ENCODE measurements at places on chromosomes 11 and 22. TPM values are rescaled to one million over a fixed set of nuclear protein-coding genes. Genes with fewer than 3 reads are reported as not detected.

GRCh38 chr11:43758927-43759326 is 78.4 kb downstream of the HSD17B12 start:
- no peaks in the 10 kb centered on the region for H3K4me1 ChIP-seq
- H3K27ac ChIP-seq = no peak overlapping the region
- H3K27me3 ChIP-seq = no peaks in the 10 kb centered on the region
- H3K4me3 ChIP-seq = no peak overlapping the region
- peaks cover 9% of the 10 kb centered on the region for H3K36me3 ChIP-seq

DNA sequence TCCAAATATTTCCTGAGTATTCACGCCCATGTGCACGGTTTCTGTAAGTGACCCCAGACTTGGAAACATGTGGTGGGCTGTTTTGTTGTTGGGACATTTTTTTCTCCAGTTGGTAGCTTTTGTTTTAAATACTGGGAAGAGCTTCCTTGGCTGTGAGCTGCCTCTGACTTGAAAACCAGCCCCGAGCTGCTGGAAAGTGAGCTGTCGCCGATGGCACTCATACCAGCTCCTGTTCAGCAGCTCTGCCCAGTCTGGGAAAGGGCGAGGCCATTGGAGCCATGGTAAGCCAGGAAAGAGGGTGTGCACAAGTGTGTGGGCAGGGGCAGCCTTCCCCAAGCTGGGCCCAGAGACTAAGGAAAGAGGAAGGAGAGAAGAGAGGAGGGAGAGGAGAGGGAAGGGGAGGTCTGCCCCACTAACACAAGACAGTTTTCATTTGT is 3.2 kb upstream of the FLI1 start:
- H3K4me1 ChIP-seq = peaks cover 44% of the 10 kb centered on the region
- DNase-seq = no peak
- peaks cover 90% of the 10 kb centered on the region for H3K27me3 ChIP-seq
- no peaks in the 10 kb centered on the region for H3K36me3 ChIP-seq
- H3K4me3 ChIP-seq = no peak overlapping the region

GRCh38 chr22:37062376-37062675 is 10.8 kb downstream of the KCTD17 start:
- H3K36me3 ChIP-seq = no peaks in the 10 kb centered on the region
- no peak overlapping the region for H3K27ac ChIP-seq
- H3K4me1 ChIP-seq = no peaks in the 10 kb centered on the region
- H3K4me3 ChIP-seq = no peak overlapping the region

GRCh38 chr22:29457730-29458129 is 19.3 kb downstream of the RFPL1 start:
- DNase-seq = no peak
- H3K36me3 ChIP-seq = no peaks in the 10 kb centered on the region
- no peak overlapping the region for H3K27ac ChIP-seq
- H3K4me1 ChIP-seq = no peaks in the 10 kb centered on the region
- H3K27me3 ChIP-seq = no peaks in the 10 kb centered on the region

- DNase-seq = no peak
- no peaks in the 10 kb centered on the region for H3K36me3 ChIP-seq
- H3K27ac ChIP-seq = no peak overlapping the region
- H3K4me3 ChIP-seq = no peak overlapping the region
- no peaks in the 10 kb centered on the region for H3K4me1 ChIP-seq
Measured at GRCh38 chr11:102882389-102883024, 7.7 kb upstream of the MMP12 start.

DNA sequence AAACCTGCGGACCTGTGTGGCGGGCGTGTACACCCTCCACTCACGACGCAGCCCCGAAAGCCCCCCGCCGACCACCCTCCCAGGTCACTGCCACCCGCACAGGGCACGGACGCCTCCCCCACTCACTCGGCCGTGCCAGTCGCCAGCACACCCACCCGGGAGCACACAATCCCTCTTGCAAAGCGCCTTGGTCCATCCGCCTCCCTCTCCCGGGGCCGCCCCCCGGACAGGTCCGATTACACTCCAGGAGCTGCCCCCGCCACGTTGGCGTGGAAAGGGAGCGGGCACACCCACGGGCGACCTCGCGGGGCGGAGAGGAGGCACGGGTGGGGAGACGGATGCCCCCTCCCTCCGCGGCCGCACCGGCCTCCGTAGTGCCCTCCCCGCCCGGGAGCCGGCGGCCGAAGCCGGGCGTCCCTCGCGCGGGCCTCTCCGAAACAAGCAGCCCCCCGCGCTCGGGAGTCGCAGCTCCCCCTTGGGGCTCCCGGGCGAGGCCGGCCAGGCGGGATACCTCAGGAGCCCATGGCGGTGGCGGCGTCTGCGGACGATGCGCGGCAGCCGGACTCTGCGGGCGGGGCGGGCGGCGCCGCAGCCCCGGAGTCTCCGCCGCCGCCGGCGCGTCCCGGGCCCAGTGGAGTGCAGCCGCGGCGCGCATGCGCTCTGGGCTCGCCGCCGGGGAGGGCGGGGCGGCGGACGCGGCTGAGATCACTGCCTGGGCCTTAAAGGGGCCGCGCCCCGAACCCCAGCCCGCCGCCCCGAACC is at the start of gene TMEM184B:
Gene TMEM184B, minus strand, starts transcription at position 638 of the 762 bp plus-strand sequence. CDS start 25,049 bp downstream, outside the sequence.
- H3K4me1 ChIP-seq = peaks cover 21% of the 10 kb centered on the region
- peak within 1 kb of the TSS; percentile 92 for H3K27ac ChIP-seq
- H3K36me3 ChIP-seq = no peaks in the 10 kb centered on the region
- peak; percentile 83 for DNase-seq
- H3K4me3 ChIP-seq = peak within 1 kb of the TSS; percentile 93

DNA sequence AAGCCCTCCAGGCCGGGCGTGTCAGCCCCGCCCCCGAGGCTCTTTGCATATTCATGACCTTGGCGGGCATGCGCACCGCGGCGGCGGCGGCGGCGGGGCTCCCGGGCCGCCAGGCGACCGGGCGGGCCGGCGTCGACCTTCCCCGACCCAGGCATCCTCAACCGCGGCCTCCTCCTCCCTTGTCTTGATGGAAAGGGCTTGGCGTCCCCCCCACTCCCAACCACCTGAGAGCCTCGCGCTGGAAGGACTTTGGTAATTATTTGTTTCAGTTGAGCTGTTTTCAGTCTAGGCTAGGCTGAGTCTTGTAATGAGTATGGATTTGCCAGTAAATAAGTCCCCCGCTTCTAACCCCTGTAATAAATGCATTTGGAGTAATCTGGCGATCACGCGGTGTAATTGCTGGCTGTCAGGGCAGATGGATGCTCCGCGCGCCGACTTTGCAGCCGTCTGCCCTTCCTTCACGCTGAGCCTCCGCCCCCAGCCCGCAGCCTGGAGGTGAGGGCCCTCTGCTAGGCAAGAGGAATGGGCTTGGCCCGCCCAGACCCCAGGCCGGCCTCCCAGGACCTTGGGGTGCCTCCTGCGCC is 25.2 kb downstream of the FLRT1 start:
- no peaks in the 10 kb centered on the region for H3K36me3 ChIP-seq
- DNase-seq = no peak
- H3K4me1 ChIP-seq = peaks cover 12% of the 10 kb centered on the region
- H3K27me3 ChIP-seq = peaks cover 4% of the 10 kb centered on the region
- H3K4me3 ChIP-seq = no peak overlapping the region
- H3K27ac ChIP-seq = no peak overlapping the region

DNA sequence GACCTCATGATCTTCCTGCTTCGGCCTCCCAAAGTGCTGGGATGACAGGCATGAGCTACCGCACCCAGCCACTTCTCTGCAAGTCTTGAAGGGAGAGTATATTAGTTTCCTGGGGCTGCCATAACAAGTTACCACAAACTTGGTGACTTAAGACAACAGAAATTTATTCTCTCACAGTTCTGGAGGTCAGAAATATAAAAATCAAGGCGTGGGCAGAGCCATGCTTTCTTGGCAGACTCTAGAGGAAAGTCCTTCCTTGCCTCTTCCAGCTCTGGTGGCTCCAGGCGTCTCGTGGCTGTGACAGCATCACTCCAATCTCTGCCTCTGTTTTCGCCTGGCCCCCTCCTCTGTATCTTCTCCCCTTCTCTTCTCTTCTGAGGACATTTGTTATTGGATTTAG is 110.2 kb upstream of the NAV2 start:
- no peaks in the 10 kb centered on the region for H3K36me3 ChIP-seq
- peaks cover 6% of the 10 kb centered on the region for H3K4me1 ChIP-seq
- DNase-seq = no peak
- H3K27me3 ChIP-seq = no peaks in the 10 kb centered on the region

- no peaks in the 10 kb centered on the region for H3K36me3 ChIP-seq
- no peaks in the 10 kb centered on the region for H3K4me1 ChIP-seq
- no peaks in the 10 kb centered on the region for H3K27me3 ChIP-seq
- H3K27ac ChIP-seq = no peak overlapping the region
Measured at GRCh38 chr11:60954421-60954820, 2.4 kb upstream of the SLC15A3 start.

GRCh38 chr11:111283945-111284481 is 14.3 kb upstream of the POU2AF3 start:
- H3K36me3 ChIP-seq = no peaks in the 10 kb centered on the region
- H3K27ac ChIP-seq = no peak overlapping the region
- H3K27me3 ChIP-seq = no peaks in the 10 kb centered on the region
- H3K4me1 ChIP-seq = no peaks in the 10 kb centered on the region
- H3K4me3 ChIP-seq = no peak overlapping the region
- no peak for DNase-seq

DNA sequence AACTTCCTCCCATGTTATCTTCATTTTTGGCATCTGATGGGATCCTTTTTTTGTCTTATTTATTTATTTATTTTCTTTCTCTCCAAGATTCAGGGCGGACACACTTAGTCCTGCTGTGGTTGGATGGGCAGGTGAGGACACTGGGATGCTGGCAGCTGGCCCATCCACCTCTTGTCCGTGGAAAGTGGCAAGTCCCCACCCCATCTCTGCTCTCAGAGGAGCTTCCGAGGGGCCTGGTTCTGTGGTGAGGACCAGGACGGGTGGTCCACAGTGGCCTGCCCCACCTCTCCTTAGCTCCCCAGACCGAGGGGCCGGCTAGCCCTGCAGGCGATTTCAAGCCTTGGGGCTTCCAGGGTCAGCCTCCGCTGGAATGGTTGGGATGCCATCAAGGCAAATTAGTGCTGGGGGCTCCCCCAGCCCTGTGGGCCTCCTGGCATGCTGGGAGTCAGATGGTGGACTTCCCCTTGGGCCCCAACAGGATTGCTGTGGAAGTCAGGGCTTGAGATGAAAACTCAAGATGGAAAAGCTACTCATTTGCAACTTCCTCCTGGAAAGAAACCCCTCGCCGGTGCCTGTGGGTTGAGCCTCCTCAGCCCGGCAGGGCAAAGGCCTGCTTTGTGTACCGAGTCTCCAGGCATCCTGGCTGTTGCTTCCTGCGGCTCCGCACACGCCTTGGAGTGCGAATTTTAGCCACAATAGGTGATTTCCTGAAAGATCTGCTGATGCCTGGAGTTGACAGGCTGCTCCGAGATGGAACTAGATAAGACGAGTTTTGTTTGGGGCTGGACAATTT is 31.2 kb upstream of the LINC01488 start:
- DNase-seq = peak; percentile 58
- no peak overlapping the region for H3K4me3 ChIP-seq
- H3K36me3 ChIP-seq = no peaks in the 10 kb centered on the region
- peak overlapping the region; percentile 74 for H3K27ac ChIP-seq

DNA sequence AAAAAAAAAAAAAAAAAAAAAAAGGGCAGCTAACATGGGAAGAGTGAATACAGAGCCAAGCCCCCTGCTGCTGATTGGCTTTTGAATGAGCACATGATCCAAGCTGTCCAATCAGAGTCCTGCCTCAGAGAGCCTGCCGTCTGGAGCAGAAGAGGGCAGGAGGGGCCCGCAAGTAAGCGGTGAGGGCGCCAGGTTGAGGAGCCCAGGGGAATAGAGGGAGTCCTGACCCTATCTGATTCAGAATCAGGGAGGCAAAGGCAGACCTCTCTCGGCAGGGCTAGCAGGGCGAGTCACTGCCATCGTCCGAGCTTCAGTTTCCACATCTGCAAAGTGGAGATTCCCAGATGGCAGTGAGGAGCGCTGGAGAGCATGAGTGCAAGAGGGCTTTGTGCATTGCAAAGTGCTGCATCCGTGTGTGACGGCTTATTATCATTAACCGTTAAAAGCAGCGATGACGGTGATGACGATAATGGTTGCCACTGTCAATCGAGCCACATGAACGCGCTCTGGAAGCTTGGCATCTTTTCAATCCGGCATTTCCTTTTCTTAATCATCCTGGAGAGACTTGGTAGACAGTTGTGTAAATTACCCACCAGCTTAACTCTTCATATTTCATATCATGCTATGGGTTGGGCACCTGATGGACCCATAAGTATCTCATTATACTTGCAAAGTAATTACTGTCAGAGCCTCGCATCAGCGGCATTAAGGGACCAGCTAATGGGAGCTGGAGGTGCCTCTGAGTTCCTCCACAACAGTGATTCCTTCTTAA is 68.6 kb upstream of the ATXN10 start:
- H3K4me1 ChIP-seq = no peaks in the 10 kb centered on the region
- H3K27ac ChIP-seq = no peak overlapping the region
- H3K27me3 ChIP-seq = no peaks in the 10 kb centered on the region
- DNase-seq = peak; percentile 48
- H3K4me3 ChIP-seq = no peak overlapping the region

DNA sequence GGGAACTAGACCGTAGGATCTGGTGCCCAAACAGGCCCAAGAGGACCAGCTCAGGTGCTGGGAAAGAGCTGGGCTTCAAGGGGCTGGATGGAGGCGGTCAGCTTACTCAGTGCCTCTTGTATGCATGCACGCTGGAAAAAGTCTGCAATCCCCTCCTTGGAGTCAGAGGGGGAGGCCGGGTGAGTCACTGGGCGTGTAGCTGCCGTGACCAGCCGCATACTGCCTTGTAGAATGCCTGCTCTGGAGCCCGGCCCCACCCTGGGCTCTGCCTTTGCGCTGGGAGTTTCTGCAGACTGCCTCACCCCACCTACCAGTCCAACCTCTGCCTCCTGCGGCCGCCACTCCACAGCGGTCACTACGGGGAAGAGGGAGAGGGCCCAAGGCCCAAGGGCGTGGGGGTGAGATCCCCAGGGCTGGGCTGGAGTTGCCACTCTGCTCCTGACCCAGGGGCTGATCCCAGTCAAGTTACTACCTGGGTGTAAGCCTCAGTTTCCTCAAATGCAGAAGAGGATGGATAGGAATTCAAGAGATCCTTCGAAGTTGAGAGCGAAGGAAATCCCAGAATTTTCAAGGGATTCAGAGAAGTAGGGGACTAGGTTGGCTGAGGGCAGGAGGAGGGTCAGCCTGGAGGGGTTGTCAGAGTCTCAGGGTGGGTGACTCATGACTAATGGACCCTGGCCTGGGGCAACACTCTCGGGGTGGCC is 4.2 kb downstream of the MRGPRF start:
- H3K4me1 ChIP-seq = no peaks in the 10 kb centered on the region
- DNase-seq = no peak
- H3K4me3 ChIP-seq = no peak overlapping the region
- H3K27me3 ChIP-seq = no peaks in the 10 kb centered on the region
- H3K36me3 ChIP-seq = no peaks in the 10 kb centered on the region

GRCh38 chr11:62604460-62605120 is 2.9 kb upstream of the MTA2 start:
- no peak overlapping the region for H3K4me3 ChIP-seq
- H3K27ac ChIP-seq = no peak overlapping the region
- DNase-seq = no peak
- peaks cover 41% of the 10 kb centered on the region for H3K36me3 ChIP-seq

IGLL5 gene
- 16.4 TPM for polyA plus RNA-seq

RHOD gene
- polyA plus RNA-seq = 39.3 TPM

MRPL11 gene
- 35.8 TPM for polyA plus RNA-seq

C11orf16 gene
- 3.1 TPM for polyA plus RNA-seq

MRPL40 gene
- 61.4 TPM for polyA plus RNA-seq

RBFOX2 gene
- polyA plus RNA-seq = 16.5 TPM

POLDIP3 gene
- 20.5 TPM for polyA plus RNA-seq
